ENCODE measurements at places on chromosomes 7 and 10. TPM values are rescaled to one million over a fixed set of nuclear protein-coding genes. Genes with fewer than 3 reads are reported as not detected.

APBB1IP gene
- 8.5 TPM for total RNA-seq

SNCG gene
- total RNA-seq, result 17.6 TPM

HOGA1 gene
- total RNA-seq, result 5.0 TPM

NCF1 gene
- not detected for total RNA-seq

FHIP2A gene
- 50.7 TPM for total RNA-seq

FBXL13 gene
- 1.6 TPM for total RNA-seq

MYO3A gene
- not detected for total RNA-seq

SFXN3 gene
- 74.1 TPM for total RNA-seq

CRHR2 gene
- total RNA-seq, result not detected

DENND2A gene
- total RNA-seq, result 0.78 TPM

PRKAR2B gene
- total RNA-seq, result 2.4 TPM

OR2A1 gene
- total RNA-seq, result 0.39 TPM

MEOX2 gene
- total RNA-seq, result 15.0 TPM

SLC16A9 gene
- 4.1 TPM for total RNA-seq

RPEL1 gene
- 0.13 TPM for total RNA-seq

INA gene
- 0.13 TPM for total RNA-seq

CYP3A5 gene
- total RNA-seq, result 5.7 TPM

HPSE2 gene
- total RNA-seq, result not detected

NODAL gene
- not detected for total RNA-seq

SAMD9L gene
- 30.7 TPM for total RNA-seq

KCP gene
- not detected for total RNA-seq

AHR gene
- total RNA-seq, result 354 TPM

C10orf53 gene
- not detected for total RNA-seq

FAM24B gene
- total RNA-seq, result 4.1 TPM

TMEM273 gene
- not detected for total RNA-seq

GFRA1 gene
- 22.7 TPM for total RNA-seq

MRC1 gene
- 0.26 TPM for total RNA-seq
